CD4-positive, alpha-beta T cell (primary cell): ENCODE measurements at places on chromosomes 13 and 19. TPM values are rescaled to one million over a fixed set of nuclear protein-coding genes. Genes with fewer than 3 reads are reported as not detected.

DNA sequence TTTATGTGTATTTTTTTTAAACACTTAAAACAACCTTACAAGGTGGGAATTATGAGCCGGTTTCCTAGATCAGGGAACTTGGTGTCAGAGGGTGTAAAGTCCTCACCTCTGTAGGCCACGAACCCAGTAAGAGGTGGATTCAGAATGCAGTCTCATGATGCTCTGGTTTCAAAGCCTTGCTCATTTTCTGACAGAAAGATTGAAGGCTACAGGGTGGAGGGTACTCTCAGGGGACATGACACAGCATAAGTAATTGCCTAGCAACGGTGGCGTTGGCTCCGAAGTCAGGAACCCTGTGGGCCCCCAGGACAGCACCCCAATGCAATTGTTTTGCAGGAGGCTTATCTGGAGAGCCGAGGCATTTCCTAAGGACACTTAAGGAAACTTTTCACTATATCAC is 794.7 kb downstream of the EFNB2 start:
- no peak for DNase-seq

DNA sequence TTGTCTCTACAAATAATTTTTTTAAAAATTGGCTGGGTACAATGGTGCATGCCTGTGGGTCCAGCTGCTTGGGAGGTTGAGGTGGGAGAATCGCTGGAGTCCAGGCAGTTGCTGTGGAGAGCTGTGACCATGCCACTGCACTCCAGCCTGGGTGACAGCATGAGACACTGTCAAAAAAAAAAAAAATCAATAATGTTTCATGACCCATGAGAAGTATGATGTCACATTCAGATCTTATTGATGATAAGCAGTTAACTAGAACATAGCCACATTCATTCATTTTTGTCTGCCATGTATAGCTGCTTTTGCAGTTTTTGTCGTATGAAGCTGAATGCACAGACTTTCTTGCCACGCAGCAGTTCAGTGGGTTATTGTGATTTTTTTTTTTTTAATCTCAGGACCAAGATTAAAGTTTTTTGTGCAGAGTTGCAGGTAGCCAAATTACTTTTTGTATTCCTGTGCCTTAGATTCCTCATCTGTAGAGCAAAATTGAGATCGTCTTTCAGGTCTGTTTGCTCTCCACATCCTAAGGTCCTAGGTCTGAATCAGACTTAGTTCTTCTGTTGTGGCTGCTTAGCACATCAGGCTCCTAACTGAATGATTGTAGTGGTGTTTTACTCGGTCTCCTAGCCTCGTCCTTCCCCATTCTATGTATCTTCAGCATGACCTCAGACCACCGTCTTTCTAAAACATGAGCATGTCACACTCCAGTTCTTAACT is 145.2 kb downstream of the GGACT start:
- no peak for DNase-seq

- DNase-seq: no peak
These were observed 92.4 kb upstream of the SIAH3 start for GRCh38 chr13:45943965-45944364.

DNA sequence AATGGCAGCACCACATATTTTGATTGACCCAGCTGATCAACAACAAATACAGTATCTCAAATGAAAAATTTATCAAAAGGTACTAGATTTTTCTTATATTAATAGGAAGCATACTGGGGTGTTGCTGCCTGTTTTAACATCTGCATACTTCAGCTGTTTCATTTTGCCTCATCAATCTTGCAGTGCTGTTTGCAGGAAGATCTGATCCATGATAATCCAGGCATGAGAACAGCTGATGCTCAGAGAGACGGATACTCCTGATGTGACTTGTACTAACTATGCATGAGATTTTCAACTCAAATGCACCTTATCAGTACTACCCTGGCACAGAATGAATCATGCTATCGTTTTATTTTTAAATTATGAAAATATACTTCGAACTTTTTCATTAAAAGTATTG is 2136.8 kb downstream of the PCDH9 start:
- DNase-seq: no peak

DNA sequence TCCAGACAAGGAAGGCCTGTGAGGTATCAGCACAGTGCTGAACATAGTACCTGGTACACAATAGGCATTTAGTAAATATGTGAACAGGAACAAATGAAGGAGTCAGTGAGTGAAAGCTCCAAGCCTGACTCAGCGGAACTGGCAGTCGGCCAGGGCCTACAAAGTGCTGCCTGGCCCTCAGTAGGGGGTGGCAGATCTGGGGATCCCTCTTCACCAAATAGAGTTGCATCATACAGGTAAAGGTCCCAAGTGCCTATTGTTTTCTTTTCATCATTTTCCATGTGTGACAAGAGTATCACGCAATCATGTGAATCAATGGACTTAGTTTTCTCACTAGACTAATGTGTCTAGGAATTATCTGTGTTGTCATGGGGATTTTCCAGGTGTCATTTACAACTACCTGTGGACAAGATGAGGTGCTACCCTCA is 9.2 kb downstream of the CYP2B6 start:
- no peak for DNase-seq

GRCh38 chr13:89003656-89004055 is 1332.5 kb downstream of the SLITRK5 start:
- no peak for DNase-seq

DNA sequence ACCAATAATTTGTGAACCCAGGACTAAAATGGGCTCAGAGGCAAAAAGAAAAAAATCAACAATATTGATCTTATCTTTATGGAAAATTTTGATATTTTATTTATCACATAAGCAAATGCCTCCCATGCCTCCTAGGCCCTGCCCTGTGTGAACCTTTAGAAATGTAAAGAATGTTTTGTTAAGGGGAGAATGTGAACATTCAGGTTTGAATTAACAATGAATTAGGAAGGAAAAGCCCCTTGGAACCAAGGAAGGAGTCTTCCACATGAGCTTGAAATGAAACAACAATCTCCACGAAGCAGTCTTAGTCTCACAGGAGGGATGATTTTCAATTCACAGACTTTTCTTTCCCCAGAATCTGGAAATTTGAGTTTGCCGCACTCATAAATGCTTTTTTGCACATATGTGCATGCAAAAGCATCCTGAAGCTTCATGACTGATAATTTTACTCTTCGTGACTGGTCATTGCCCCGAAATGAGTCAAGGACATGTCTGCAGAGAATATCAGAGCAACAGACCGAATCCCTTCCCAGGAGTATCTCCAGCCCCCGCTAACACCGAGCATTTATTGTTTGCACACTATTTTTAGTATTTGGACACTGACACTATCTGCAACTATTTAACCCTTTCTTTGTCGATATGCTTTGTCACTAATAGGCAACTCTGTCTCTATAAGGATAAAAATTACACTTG is 135.2 kb downstream of the DCT start:
- no peak for DNase-seq

- DNase-seq: no peak
These were observed 809.6 kb downstream of the EFNB2 start for GRCh38 chr13:105725887-105726286.

GRCh38 chr13:48852911-48853727 is 122.6 kb upstream of the FNDC3A start:
- no peak for DNase-seq

DNA sequence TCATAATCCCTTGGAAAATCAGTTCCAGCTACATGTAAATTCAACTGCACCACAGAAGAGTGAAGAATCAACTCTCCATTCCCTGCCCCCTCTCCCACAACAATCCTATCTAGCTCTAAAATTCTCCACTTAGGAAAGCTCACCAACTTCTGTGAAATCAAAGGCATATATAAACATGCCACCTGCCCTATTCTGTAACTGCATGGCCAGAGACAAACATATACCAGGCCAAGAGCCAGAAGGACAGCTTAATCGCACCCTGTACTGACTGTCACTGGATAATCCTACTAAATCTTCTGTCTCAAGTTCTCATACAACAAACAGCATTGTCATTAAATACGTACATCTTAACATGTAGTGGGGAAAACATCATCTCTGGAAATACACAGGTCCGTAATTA is 58.2 kb upstream of the EEF1AKMT1 start:
- no peak for DNase-seq

GRCh38 chr13:22114630-22115311 is 443.9 kb downstream of the FGF9 start:
- peak; percentile 18 for DNase-seq

GRCh38 chr13:24142453-24142852 is 18.1 kb upstream of the SPATA13 start:
- DNase-seq: no peak

- no peak for DNase-seq
These were observed 531.8 kb downstream of the EFNB2 start for GRCh38 chr13:106003651-106004050.

GRCh38 chr13:60790620-60791019 is 393.6 kb downstream of the TDRD3 start:
- DNase-seq: no peak

DNA sequence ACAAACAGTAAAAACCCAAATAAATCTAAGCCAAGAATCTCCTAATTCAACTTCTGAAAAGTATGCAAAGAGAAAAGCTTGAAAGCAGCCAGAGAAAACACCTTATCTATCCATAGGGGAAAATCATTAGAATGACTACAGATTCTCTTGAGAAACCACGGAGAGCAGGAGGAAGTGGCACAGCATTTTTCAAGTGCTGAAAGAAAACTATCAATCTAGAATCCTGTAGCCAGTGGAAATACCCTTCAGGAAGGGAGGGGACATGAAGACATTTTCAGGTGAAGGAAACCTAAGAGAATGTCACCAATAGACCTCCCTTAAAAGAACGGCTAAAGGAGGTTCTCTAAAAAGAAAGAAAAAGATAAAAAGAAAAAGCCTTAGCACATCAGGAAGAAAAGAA is 66.2 kb upstream of the XPO4 start:
- no peak for DNase-seq

- no peak for DNase-seq
These were observed 12.5 kb downstream of the ZNF611 start for GRCh38 chr19:52722062-52723003.

DNA sequence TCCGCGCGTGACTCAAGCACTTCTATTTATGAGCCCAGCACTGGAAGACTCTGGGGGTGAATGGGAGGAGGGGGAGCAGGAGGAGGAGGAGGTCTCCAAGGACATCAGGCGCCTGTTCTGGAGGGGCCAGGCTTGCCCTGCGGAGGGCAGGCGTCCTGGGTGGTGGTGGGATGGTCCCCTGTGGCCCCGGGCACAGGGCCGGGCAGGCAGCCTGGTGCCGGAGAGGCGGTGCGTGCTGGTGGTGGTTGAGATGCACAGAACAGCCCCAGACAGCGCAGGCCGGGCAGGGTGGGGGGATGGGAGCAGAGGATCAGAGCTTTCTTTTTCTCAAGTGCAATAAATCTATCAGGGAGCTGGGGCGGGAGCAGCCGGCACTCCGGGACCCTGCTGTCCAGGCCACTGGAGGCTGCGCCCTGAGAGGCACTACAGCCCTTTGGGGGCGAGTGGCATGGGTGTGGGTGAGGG is 14.0 kb downstream of the NKPD1 start:
- DNase-seq: no peak

GRCh38 chr19:34241513-34242337 is 12.6 kb upstream of the GARRE1 start:
- no peak for DNase-seq

- DNase-seq: peak; percentile 7
These were observed 696 bp downstream of the ZNF460 start for GRCh38 chr19:57280962-57281400.

- no peak for DNase-seq
These were observed 30.6 kb downstream of the RAP2A start for GRCh38 chr13:97464561-97464960.

DNA sequence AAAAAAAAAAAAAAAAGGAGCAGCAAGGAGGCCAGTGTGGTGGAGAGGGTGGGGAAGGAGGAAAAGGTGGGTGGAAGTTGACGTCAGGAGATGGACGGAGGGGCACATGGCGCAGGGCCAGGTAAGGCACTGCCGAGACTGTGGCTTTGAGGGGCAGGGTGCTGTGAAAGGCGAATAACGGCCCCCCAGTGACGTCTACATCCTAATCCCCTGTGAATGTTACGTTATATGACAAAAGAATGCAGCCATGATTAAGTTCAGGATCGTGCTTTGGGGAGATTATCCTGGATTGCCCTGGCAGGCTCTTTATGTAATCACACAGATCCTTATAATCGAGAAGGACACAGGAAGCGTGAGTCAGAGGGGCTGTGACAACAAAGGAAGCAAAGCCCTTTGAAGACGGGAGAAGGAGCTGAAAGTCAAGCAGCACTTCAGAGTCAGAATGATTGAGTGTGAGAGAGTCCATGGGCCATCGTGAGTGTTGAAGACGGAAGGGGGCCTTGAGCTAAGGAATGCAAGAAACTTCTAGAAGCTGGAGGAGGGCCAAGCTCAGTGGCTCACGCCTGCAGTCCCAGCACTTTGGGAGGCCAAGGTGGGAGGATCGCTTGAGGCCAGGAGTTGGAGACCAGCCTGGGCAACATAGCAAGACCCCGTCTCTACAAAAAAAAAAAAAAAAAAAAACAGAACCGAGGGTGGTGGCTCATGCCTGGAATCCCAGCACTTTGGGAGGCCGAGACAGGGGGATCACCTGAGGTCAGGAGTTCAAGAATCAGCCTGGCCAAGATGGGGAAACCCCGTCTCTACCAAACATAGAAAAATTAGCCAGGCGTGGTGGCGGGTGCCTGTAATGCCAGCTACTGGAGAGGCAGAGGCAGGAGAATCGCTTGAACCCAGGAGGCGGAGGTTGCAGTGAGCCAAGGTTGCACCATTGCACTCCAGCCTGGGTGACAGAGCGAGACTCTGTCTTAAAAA is 13.8 kb upstream of the CEACAM16 start:
- peak; percentile 36 for DNase-seq

GRCh38 chr19:58352760-58353671 is at the start of gene A1BG:
Gene A1BG (minus strand): TSS chr19:58353492. CDS start chr19:58353437, 55 bp downstream.
- no peak for DNase-seq

DNA sequence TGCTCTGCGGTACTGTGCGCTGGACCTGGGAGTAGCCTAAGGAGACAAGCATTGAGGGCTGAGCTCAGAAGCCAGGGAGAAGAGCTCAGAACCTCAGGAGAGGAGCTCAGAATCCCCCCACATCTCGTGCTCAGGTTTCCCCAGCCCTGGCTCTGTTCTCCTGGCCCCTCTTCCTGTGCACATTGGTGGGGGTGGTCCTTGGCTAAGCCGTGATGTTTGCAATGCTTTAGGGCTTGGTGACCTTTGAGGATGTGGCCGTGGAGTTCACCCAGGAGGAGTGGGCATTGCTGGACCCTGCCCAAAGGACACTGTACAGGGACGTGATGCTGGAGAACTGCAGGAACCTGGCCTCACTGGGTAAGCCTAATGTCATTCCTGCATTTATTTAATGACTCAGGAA is 6.6 kb downstream of the ZNF557 start:
- no peak for DNase-seq

- DNase-seq: no peak
These were observed 142.8 kb downstream of the KLF5 start for GRCh38 chr13:73201626-73202025.

The NOVA2 gene
- not detected for total RNA-seq

The ZNF91 gene
- total RNA-seq: 99.3 TPM

The TEKTIP1 gene
- 5.7 TPM for total RNA-seq

The PDE4C gene
- not detected for total RNA-seq

The ZNF724 gene
- total RNA-seq: 4.2 TPM

The NPAS1 gene
- 2.1 TPM for total RNA-seq

The PNPLA6 gene
- total RNA-seq: 70.9 TPM

The ACTMAP gene
- 5.7 TPM for total RNA-seq

The KLK13 gene
- total RNA-seq: not detected

The ZNF43 gene
- 26.1 TPM for total RNA-seq
